Stimulated activated naive CD8-positive, alpha-beta T cell treated with anti-CD3 and anti-CD28 coated beads, Interleukin-15, Interleukin-2, amounts not matched to agents 100 U/mL and 50 U/mL, for 24 hours (primary cell): ENCODE measurements at places on chromosomes 2 and 18.

DNA sequence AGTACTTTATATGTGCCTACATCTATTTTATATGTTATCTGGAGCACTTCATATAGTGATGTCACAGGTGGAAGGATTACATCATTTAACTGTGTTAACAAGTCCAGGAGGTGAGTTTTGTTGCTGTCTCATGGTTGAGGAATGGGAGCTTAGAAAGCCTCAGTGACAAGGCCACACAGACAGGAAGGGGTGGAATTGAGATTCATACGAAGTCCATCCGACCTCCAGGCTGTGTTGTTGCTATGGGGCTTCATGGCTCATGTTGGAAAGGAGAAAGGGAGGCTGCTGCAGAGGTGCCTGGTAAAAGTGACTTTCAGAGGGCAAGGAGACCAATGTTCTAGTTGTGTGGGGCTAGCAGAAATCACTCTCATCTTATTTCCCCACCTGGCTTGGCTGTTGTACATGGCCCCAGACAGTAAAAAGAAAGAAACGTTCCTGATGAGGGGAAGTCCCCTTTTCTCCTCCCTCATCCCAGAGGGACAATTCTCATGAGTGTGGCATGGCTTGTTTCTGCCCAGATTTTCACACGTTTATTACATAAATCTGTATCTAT lies 31.0 kb upstream of the GREB1 start:
- no peak for DNase-seq

DNA sequence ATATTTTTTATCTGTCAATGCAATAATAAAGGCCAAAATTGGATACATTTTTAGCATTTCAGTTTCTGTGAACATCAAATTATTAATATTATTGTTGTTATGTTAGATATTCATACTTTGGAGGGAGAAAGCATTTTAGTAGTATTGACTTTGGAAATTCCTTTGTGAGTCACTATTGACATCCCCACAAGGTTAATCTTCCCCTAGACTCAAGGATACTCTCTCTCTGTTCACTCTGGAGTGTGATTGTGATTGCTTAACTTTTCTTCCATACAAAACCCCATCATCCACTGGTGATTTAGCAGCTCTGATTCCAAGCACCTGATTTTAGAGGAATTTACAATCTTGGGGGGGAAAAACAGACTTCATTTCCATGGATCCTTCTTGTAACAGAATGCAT lies 352.0 kb downstream of the THSD7B start:
- DNase-seq = no peak

DNA sequence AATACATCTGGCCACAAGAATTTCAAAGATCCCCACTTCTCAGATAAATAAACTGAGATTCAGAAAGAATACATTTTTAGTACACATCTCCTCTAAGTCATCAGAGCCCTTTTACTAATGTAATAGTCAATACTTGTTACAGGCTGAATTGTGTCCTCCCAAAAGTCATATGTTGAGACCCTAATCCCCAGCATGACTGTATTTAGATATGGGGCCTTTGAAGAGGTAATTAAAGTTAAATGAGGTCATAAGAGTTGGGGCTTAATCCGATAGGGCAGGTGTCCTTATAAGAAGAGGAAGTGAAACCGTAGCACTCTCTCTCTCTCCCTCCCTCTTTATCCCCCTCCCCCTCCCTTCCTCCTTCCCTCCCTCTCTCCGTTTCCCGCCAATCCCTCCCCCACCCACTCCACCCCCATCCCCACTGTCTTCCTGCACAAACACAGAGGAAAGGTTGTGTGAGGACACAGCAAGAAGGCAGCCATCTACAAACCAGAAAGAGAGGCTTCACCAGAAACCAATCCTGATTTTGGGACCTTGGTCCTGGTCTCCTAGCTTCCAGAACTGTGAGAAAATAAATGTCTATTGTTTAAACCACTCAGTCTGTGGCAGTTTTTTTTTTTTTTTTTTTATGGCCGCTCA lies 66.6 kb upstream of the ZNF397 start:
- no peak for DNase-seq

- no peak for DNase-seq
Observed at GRCh38 chr2:39673018-39673417, 7.3 kb downstream of the TMEM178A start.

DNA sequence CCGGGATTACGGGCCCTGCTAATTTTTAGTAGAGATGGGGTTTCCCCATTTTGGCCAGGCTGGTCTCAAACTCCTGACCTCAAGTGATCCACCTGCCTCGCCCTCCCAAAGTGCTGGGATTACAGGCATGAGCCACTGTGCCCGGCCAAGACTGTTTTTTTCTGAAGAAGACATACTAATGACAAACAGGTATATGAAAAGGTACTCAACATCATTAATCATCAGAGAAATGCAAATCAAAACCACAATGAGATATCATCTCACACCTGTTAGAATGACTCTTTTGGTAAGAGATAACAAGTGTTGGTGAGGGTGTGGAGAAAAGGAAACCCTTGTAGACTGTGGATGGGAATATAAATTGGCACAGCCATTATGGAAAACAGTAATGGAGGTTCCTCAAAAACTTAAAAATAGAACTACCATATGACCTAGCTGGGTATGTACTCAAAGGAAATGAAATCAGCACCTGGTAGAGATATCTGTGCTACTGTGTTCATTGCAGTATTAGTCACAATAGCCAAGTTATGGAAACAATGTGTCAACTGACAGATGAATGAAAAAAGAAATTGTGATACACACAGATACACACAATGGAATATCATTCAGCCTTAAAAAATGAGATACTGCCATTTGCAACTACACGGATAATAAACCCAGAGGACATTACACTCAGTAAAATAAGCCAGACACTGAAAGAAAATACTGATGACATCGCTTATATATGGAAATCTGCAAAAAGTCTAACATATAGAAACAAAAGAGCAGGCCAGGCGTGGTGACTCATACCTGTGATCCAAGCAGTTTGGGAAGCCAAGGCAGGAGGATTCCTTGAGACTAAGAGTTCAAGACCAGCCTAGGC lies 20.8 kb downstream of the SOS1 start:
- DNase-seq = no peak

DNA sequence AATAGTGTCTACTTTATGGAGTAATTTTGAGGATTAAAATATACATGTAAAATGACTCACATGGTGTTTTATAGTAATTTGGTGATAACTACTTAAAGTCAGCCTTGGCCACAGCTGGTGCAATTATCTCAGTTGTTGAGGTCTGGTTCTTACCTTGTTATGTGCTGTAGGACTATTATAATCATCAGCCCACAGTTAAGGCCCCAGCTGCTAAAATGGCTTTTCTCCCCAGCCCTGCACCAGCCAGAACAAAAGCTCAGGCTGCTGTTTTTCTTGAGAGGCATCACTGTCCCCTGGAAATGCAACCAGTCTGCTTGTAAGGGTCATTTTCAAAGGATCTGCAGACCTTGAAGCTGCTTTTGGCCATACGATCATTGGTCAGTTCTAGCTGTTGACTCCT lies 283.3 kb upstream of the THUMPD2 start:
- no peak for DNase-seq

GRCh38 chr2:96587843-96588242 lies 50.3 kb downstream of the KANSL3 start:
- DNase-seq = no peak

DNA sequence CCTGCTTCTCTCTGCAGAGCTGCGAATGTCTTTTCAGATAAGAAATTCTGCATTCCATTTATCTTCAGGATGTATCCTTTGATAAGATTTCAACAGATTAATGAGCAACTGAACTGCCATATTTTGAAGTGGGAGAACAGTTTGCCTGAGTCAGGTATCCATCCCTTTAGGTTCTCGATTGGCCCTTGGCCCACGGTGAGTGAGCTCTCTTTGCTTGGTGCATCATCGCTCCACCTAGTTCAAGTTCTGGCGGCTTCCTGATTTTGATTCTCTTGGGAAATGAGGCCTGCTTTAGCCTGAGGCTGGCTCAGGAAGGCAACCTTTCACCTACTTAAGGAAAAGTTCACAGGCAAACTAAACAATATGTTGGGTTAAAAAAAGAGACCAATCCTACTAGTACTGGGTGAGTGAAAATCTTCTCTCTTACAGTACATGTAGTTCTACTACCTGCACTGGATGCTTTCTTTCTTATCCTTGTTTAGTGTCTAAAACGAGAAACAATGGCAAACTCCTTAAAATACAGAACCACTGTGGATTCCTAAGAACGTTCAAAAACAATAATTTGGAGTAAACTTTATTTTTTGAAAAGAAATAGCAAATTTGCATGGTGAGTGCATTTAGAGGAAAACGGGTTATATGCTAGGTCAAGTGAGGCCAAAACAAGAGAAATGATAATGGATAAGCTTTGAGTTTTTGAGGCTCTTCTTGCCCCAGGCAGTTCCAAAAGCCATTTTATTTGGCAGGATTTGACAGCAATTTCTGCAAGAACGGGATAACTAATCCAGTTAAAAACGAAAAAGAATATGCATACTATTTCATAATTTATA lies 837 bp upstream of the ACSL3 start:
- DNase-seq = no peak

GRCh38 chr2:43710866-43711265 lies 34.6 kb upstream of the C1GALT1C1L start:
- no peak for DNase-seq

DNA sequence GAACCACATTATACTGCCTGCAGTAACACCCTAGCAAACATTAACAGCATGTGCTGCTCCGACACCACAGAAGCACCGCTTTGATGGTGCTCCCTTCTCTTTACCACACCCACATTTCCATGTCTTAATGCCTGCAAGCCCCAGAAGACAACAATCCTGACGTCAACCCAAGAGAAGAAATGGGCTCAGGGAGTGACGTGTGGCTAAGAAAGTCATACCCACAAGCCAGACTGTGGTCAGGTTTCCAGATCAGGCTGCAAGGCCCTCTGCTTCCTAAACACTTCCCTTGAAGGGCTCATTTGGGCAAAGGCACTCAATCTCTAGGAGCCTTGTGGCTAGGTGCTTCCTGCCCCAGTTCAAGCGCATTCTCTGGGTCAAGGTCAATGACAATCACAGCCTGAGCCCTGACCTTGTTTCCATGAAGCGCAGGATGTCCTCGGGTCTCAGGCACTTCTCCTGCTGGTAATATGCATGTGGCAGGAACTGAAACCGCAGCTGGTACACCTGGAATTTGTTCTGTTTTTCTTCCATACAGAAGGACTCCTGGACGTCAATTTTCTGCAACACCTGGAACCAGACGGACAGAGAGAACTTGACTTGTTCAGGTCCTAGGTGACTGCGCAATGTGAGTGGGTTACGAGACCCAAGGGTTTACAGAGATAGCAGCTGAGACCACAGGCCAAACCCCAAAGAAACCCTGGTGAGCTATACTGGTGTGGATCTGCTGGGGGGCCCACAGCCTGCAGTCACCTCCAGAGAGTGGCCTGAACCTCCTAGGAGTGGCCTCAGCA lies 67.2 kb downstream of the POLR1A start:
- DNase-seq = peak; percentile 68

DNA sequence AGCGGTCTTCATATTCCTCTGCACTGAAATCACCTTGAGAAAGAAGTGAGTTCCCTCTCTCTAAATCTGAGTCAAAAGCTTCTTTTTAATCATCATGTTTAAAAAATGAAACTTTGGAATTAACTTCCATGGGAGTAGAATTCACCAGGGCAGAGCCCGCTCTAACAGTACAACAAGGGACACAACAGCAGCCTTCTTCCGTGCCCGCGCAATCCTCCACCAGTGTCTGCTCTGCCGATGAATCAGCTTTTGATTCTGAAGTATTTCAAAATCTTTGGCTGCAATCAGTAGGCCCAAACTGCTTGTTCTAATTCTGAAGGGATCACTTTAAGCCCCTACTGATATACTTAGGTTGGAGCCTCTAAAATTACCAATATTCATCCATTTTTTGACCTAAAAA lies 76.9 kb downstream of the USP40 start:
- DNase-seq = no peak

GRCh38 chr2:15640261-15640711 lies 48.6 kb downstream of the DDX1 start:
- no peak for DNase-seq

DNA sequence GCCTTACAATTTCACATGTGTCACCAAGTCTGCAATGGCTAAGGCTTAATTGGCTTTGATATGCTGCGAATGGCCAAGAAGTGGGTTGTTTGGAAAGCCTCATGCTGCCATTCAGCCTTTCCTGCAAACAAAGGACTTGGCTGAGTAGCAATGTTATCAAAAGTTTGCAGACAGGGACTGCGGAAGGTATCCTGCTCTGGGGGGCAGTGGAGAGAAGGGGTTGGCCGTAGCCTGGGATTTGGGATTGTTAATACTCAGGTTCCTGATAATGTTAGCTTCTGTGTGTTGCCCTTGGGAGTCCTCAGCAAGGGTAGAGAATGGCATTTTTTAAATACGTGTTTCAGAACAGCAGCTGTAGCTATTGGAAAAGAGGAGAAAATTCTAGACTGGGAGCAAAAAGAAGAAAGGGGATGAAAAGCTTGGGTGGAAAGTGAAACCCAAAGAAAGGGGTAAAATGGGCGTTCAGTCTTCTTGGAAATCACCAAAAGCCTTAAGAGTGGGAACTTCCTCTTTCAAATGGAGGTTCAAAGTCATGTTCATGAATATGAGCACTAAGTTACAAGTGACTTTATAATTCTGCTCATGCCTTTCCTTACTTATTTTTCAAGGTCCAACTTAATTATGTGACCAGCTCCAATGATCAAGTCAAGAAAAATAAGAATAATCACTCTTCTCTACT lies 325.1 kb downstream of the RNF144A start:
- no peak for DNase-seq

- no peak for DNase-seq
Observed at GRCh38 chr2:231887756-231888155, 38.4 kb downstream of the NPPC start.

- DNase-seq = no peak
Observed at GRCh38 chr2:167509586-167509985, 621.3 kb downstream of the XIRP2 start.

GRCh38 chr2:160271171-160272086 lies 71.4 kb upstream of the ITGB6 start:
- no peak for DNase-seq

GRCh38 chr2:73063909-73064875 lies 7.3 kb downstream of the SFXN5 start:
- no peak for DNase-seq

GRCh38 chr2:80396276-80396675 lies 91.7 kb upstream of the LRRTM1 start:
- DNase-seq = no peak

- DNase-seq = no peak
Observed at GRCh38 chr2:40432921-40433483, 18.9 kb downstream of the SLC8A1 start.

DNA sequence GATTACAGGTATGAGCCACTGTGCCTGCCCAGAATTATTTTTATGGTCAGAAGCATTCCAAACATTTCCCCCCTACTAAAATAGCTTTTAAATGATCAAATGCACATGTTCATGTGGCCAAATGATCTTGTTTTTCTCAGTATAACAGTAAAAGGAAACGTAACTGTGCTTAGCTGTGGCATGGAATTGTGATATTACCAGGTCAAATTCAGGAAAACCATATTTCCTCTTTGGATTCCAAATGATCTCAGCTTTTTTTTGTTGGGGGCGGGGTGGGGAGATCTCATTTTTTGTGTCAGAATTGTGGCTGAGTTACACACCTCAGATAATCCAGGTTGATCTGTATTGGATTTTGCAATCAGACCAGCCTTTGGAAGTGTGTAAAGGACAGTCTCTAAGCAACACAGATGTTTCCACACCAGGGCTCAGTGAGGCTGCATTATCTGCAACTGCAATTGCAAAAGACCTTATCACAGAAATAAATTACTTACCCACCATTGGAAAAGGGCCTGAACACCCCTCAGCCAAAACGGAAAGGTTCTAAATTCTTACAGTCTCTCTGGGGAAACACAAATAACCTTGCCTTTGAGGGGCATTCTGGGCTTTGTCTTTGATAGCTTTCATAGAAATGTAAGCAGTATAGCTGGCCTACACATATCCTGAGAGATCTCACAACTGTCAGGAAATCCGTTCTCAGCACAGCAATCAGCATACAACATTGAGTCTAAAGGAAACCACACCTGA lies 8.4 kb downstream of the CASP10 start:
- no peak for DNase-seq
